ENCODE measurements at places on chromosomes 2 and 18. TPM values are rescaled to one million over a fixed set of nuclear protein-coding genes. Genes with fewer than 3 reads are reported as not detected.

HTR2B gene
- 5.1 TPM for total RNA-seq

OSR1 gene
- 48.6 TPM for total RNA-seq

TMEM17 gene
- 1.1 TPM for total RNA-seq

FEV gene
- not detected for total RNA-seq

RAB17 gene
- 3.7 TPM for total RNA-seq

POMC gene
- 1.2 TPM for total RNA-seq

KIAA2012 gene
- total RNA-seq, result not detected

IL37 gene
- not detected for total RNA-seq
